HepG2 (cell line): ENCODE measurements at places on chromosomes 3 and 15. TPM values are rescaled to one million over a fixed set of nuclear protein-coding genes. Genes with fewer than 3 reads are reported as not detected.

DNA sequence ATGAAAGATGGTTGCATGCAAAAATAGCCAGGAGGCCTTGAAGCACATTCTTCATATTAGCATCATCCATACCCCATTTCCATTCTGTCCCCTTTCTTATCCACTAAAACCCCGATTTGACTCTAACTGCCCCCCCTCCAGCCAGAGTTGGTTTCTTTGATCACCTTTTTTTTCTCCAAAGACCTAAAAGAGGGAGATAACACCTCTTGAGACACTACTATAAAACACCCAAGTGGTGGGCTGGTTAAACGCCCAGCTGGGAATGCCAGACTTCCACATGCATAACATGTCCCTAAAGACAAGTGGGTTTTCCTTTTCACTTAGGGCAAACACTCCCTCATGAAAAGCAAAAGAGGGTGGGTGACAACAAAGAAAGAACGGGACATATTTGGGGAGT lies 133.9 kb upstream of the WNT5A start:
- no peak for DNase-seq

STARD9 gene
- 2.7 and 5.3 TPM in 2 replicates for total RNA-seq

GRCh38 chr3:184745526-184745925 lies 33.7 kb upstream of the MAGEF1 start:
- DNase-seq = no peak

DNA sequence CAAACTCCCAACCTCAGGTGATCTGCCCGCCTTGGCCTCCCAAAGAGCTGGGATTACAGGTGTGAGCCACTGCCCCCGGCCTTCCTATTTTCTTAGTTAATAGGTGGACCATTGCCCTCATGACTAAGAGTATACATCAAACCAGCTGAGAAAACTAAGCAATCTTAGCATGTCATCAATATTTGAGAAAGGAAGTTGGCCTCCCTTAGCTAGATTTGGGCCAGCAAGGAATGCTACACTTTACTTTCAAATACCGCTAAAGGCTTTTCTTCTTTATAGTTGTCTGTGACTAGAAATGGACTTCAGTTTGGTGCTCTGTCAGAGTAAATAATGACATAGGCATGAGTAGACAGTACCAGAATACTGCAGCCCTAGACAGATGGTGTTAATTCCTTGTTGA lies 199.3 kb downstream of the GAP43 start:
- peak; percentile 89 for DNase-seq

PTPRG gene
- total RNA-seq = 17.8 and 25.3 TPM in 2 replicates

CP gene
- total RNA-seq = 21.1 and 42.6 TPM in 2 replicates

DNA sequence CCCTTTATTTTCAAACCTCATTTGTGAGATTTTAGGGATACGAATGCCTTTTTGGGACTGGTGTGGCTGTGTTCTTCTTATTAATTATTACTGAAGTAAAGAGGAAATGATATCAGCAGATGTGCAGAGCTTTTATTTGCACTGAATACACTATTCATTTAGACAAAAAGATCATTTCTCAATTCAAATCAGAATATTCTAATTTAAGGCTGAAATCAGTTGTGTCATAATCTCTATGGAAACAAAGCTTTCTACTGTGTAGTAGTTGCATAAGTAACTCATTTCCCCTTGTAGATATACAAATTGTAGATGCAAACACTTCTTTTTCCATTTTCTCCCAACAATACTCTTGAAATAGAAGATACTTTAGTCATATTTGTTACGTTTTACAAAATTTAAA lies 56.0 kb downstream of the PDE8A start:
- no peak for DNase-seq

DNA sequence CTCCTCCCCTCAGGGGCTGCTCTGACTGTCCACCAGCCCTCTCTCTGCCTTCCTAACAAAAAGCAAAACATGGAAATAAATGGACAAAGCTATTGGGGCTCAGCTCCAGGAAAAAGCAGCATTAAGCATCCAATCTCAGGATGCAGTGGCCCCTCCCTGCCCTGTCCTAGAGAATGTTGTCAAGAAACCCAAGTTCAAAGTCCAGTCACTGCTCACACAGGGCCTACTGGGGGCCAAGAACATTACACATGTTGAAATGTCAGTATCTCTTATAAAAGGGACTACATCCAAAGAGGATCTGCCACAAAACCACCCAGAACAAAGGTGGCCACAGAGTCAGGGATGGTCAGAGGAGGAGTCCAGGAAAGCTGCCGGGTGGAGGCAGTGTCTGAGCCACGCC lies 7.6 kb upstream of the GRIP2 start:
- no peak for DNase-seq

MST1R gene
- 0.11 and 0.13 TPM in 2 replicates for total RNA-seq

ROPN1 gene
- total RNA-seq = not detected in 2 replicates

- DNase-seq = no peak
Measured at GRCh38 chr3:65151666-65152065, 463.9 kb upstream of the ADAMTS9 start.

DNA sequence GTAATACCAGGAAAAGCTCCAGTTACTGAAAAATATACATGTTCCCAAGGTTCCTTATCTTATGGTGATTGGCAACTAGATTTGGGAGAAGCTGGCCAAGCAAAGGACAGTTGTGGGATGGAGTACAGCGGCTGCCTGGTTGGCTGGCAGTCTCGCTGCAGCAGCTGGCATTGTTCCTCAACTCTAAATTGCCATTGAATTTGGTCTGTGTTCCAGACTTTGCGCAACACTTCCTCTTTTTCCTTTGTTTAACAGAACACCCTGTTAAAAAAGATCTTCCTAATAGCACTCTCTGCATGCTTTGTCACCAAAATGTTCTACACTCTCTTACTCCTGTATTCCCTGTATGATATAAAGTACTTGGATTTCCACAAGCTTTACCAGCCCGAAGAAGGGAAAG lies 420.6 kb upstream of the RBMS3 start:
- no peak for DNase-seq

BFSP2 gene
- total RNA-seq = not detected in 2 replicates

- DNase-seq = no peak
Measured at GRCh38 chr15:97959724-97960363, 659 bp upstream of the ARRDC4 start.

ZNF660 gene
- 3.3 and 6.1 TPM in 2 replicates for total RNA-seq

RPL39L gene
- total RNA-seq = not detected in 2 replicates

DNA sequence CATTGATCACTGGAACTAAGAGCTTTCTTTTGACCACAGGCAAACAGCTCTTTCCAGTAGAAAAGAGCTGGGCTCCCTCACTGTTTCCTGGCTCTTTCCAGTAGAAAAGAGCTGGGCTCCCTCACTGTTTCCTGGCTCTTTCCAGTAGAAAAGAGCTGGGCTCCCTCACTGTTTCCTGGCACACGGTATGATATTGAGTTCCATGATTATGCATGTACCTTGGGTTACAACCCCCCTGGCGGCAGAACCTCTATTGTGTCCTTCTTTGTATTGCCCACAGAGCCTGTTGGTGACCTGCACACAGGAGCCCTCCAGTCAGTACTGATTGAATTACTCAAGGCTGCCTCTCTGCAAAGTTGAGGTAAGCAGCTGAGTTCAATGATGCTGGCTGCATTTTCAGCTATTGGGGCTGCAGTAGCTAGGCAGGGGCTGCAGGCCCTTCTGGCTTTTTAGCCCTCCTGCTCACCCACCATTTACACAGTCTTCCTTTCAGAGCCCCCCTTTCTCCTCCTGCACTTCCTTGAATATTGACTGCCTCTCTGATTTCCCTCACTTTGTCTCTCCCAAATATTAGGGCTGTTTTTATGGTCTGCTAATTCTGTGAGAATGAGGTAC lies 10.2 kb downstream of the ACKR2 start:
- DNase-seq = peak; percentile 78

GRCh38 chr3:147298511-147298982 lies 107.8 kb downstream of the ZIC4 start:
- peak; percentile 3 for DNase-seq

- peak; percentile 36 for DNase-seq
Measured at GRCh38 chr3:84547971-84548970, 410.5 kb upstream of the CADM2 start.

GRCh38 chr3:123552095-123552714 lies 32.6 kb downstream of the HACD2 start:
- peak; percentile 4 for DNase-seq

PLSCR2 gene
- not detected in 2 replicates for total RNA-seq

DNA sequence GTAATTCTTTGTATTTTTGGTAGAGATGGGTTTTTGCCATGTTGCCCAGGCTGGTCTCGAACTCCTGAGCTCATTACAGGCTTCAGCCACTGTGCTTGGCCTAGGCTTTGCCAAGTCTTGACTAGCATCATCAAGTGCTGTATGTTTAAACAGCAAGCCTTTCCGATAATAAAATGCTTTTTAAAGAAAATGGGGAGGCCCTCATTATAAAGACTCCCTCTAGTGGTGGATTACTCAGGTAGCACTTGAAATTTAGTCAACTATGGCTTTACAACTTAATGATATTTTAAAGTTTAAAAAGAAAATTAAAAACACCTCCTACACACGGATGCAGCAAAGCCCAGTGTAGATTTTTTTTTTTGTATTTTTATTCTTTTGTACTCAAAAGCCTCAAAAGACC lies 213.6 kb downstream of the GAP43 start:
- DNase-seq = no peak

CPNE4 gene
- total RNA-seq = not detected in 2 replicates

- DNase-seq = no peak
Measured at GRCh38 chr3:24367664-24368264, 126.9 kb downstream of the THRB start.
